ENCODE measurements at places on chromosomes 2 and 18. TPM values are rescaled to one million over a fixed set of nuclear protein-coding genes. Genes with fewer than 3 reads are reported as not detected.

DNA sequence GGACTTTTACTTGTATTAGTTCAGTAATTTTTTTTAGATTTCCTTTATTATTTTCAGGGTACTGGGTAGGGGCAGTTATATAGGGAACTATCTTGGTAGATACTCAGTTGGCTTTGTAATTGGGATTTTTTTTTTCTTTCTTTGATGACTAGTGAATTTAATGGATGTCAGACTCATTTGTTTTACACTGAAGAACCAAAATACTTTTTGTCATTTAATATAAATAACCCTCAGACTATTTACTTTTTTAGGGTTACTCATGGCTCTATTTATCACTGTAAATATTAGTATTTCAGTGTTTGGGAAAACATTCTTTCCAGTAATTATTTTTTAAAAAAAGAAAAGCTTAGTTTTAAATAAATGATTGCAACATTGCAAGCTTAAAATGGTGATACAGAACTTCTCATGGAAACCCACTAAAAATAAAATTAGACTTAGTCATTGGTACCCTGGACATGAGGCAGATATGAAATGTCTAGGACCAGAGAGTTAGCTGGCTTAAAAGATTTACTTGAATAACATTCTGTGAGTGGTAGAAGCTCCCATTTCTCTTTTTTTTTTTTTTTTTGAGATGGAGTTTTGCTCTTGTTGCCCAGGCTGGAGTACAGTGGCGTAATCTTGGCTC, 74.4 kb upstream of the CYP20A1 start:
- no peak for DNase-seq

The ELAC1 gene
- 8.3 TPM for total RNA-seq

GRCh38 chr18:12858991-12859390, 25.0 kb downstream of the PTPN2 start:
- DNase-seq: no peak

DNA sequence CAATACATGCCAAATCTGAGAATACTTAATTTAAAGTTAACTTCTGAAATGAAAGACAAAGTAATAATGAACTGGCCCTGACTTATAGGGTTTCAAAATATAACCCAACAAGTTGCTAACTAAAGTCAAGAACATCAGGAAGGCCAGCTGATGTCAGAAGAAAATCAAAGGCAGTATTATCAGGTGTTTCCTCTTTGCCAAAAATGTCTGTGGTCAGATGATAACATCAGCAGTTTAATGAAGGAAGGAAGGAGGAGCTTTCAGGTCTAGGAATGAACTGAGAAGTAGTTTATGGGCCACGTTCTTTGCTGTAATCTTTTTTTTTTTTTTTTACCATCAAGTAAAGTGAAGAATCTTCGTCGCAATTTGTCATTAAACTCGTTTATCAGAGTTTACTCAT, 40.9 kb downstream of the CDH2 start:
- DNase-seq: no peak

The SKA1 gene
- total RNA-seq: 0.39 TPM

The RAB6C gene
- total RNA-seq: not detected

The OSBPL6 gene
- total RNA-seq: 0.26 TPM

GRCh38 chr2:3667151-3667631, 9.2 kb downstream of the ALLC start:
- DNase-seq: no peak

- DNase-seq: no peak
Observed at GRCh38 chr2:21837168-21837960, 713.6 kb downstream of the TDRD15 start.

DNA sequence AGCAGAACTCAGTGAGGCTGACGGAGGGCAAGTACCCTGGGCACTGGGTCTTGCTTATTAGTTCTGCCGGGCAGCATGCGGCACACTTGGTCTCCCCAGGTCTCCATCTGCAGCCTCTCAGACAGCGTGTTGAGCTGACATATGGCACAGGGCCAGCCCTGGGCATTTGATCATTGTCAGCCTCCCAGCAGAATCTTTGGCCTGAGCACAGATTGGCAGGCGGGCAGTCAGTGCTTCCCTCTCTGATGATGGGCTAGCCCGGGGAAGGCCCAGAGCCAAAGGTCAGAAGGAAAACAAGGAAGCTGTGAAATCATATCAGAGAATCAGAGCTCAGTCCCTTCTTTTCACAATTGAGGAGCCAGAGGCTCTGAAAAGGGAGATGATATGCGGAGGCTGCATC, 150.1 kb upstream of the LRRTM1 start:
- DNase-seq: no peak

DNA sequence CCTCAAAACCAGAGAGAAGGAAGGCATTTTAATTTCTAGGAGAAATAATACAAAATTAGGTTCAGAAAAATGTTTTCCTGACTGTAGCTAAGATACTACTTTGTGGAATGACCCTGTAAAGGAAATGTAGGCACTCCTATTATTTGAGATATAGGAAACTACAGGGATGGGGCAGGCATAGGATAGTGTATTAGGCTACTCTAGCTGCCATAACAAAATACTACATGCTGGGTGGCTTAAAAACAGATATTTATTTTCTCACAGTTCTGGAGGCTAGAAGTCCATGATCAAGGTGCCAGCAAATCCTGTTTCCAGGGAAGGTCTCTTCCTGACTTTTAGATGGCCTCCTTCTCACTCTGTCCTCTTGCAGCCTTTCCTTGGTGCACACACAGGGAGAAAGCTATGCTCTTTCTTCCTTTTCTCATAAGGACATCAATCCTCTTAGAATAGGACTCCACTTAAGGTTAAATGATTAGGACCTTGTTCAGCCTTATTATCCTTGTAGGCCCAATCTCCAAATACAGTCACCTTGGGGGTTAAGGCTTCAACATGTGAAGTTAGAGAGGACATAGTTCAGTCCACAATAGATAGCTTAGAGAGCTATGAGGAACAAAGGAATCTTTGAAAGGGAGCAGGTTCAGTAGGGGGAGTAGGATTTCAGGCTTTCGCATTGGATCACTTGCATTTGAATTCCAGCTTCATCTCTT, 14.0 kb upstream of the CAVIN2 start:
- no peak for DNase-seq

The MC2R gene
- total RNA-seq: not detected

DNA sequence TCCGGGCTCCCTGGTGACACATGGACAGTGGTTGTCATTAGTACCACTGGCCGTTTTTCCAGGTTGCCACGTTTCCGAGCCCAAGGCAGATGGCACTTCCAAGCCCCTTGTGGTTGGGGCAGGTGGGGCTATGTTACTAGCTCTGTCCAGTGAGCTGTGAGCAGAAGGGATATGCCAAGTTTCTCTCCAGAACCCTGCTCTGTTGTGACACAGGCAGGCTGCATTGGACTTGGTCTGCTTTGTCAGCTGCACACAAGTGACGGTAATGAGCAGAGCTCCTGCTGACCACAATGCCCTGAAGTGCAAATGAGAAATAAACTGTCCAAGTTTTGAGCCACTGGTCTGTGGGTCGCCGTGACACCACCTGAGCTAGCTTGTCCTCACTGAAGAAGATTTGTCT, 118.8 kb downstream of the GYPC start:
- DNase-seq: no peak

GRCh38 chr18:47775961-47776360, 154.5 kb downstream of the SMAD2 start:
- no peak for DNase-seq

- no peak for DNase-seq
Observed at GRCh38 chr2:114170070-114170469, 272.4 kb upstream of the DPP10 start.

GRCh38 chr18:41244591-41245037, 710.4 kb upstream of the PIK3C3 start:
- DNase-seq: no peak

DNA sequence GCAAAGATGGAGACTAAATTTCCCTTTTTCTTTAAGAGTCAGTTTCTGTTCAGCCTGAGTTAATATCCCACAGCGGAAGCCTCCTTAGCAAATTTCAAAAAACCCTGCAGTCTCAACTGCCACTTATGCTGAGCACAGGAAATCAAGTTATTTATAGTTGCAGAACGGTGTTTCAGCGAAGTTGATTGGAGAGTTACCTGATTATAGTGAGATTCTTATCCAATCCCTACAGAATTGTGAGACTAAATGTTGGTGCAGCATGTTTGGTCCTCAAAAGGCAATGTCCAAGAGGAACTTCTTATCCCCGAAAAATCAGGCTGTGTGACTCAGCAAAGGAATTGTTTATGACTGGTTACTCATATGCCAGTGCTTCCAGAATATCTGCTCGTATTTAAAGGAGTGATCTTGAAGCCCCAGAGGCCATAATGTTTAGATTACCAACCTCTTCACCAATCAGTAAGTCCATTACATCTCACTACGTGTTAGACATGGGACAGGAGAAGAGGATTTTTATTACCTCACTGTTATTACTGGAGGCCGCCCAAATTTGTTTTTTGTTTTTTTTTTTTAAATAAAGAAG, 67.9 kb downstream of the LRRFIP1 start:
- no peak for DNase-seq

The CPO gene
- not detected for total RNA-seq

DNA sequence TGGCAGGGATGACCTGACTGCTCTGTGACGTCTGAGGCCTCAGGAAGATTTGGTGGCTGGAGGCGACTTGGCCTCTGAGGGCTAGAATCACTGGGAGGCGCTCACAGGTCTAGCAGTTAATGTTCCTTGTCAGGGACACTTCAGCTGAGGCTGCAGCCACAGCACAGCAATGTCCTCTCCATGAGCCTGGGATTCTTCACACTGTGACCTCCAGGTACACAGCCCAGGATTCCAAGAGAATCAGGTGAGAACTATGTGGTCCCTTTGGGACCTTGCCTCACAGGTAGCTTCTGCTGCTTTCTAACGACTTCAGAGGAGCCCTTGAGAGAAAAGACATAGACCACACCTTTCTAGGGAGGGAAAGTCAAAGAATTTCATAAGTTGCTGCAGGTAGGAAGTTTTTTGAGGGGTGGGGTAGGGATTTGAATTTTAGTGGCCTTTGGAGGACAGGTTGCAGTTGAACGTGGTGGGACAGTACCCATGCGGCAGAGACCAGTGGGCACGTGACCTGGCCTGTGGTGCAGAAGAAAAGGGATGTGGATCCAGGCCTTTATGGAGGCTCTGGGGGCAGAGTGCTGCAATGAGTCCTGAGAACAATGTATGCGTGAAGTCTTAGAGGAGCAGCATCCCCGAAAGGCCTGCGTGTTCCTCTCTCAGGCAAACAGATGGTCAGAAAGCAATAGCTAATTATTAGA, 86.2 kb downstream of the LYPD1 start:
- DNase-seq: no peak

GRCh38 chr18:11324956-11325882, 175.8 kb upstream of the PIEZO2 start:
- no peak for DNase-seq

The CCDC121 gene
- total RNA-seq: 1.4 TPM

The PLEKHH2 gene
- 3.1 TPM for total RNA-seq

The EMILIN2 gene
- 15.0 TPM for total RNA-seq

The UGT1A4 gene
- not detected for total RNA-seq

DNA sequence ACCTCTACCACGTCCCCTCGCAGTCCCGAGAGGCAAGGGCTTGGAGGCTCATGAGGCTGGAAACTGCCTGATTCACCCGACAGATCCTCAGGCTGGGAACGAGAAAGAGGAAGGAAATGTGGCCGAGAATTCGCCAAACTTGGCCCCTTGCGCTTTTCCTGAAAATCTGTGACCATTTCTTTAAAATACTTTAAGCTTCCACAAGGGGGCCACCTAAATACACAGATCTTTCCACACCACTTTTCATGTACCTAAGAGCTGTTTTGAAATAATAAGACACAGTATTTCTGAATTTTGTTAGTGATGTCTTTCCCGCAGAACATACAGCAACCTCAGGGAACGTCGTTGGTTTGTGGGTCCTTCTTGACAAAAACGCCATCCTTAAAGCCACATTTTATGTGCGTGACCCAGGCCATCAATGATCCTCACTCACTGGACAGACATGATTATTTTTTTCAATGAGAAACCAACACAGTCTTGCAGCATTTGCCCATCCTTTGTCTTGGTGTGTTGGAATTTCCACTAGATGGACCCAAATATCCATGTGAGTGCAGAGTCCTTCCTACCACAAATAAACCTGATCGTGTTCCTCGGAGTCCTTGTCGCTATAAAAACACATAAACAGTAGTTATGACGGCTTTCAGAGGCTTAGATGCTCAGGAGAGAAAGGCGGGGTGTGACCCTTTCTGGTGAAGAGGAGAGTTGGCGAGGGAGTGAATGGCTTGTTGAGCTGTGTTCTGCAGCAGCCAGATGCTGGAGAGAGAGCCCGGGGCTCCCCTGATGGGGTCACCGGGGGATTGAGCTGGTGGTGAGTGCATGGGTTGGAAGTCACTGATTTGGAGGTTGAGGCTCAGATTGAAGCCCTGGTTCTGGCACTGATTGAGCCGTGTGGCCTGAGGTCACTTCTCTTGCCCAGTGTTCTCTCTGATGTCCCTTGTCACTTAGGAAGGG, 25.0 kb downstream of the DCDC2C start:
- no peak for DNase-seq

- DNase-seq: no peak
Observed at GRCh38 chr2:197940382-197940781, 136.0 kb downstream of the PLCL1 start.

- no peak for DNase-seq
Observed at GRCh38 chr2:201985728-201986462, 47.8 kb upstream of the FZD7 start.

Measured in T-cell (primary cell).